ENCODE measurements at places on chromosomes 2 and 18.

DNA sequence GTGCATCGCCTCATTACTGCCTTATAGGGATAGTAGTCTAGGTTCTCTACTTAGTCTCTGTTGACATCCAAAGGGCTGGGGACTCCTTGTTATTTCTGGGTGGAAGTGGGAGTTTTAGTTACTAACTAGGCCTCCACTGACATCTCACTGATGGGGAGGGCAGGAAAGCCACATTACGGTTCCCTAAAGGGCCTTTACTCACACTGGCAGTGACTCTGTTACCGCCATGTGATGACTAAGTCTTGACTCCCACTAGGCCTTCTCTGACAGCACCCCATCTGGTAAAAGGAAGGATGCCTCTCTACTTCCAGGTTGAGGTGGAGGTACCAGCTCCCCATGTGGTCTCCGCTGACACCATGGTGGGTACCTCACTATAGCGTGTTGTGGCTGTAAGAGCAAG, 14.0 kb upstream of the BCL2L11 start:
- no peak for DNase-seq

- no peak for DNase-seq
These were observed 21.4 kb downstream of the SLC3A1 start for GRCh38 chr2:44296653-44297052.

DNA sequence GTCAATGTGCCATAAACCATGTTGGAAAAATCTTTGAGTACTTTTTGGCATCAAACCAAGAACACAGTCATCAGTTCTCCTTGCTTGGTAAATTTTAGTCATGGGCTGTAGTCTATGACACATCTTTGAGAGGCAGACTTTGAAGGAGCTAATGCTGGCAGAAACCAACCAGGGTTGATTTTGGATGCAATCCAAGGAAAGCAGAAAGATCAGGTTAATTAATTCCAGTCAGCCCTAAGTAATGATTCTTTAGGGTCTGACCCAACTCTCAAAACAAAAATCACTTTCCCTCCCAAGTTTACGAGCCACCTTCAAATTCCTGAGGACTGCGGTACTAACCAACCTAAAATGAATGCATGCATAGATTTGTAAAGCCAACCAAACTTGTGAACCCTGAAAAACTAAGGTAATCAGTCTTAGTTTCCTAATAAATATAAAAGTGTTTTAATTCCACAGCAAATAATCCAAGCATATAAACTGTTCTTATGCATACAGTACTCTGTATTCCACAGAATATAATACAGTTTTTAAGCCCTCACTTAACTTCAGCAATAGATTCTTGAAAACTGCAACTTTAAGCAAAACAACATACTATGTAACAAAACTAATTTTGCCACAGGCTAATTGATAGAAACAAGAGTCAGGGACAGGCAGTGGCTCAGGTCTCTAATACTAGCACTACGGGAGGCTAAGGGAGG, 22.0 kb downstream of the AP1S3 start:
- no peak for DNase-seq

DNA sequence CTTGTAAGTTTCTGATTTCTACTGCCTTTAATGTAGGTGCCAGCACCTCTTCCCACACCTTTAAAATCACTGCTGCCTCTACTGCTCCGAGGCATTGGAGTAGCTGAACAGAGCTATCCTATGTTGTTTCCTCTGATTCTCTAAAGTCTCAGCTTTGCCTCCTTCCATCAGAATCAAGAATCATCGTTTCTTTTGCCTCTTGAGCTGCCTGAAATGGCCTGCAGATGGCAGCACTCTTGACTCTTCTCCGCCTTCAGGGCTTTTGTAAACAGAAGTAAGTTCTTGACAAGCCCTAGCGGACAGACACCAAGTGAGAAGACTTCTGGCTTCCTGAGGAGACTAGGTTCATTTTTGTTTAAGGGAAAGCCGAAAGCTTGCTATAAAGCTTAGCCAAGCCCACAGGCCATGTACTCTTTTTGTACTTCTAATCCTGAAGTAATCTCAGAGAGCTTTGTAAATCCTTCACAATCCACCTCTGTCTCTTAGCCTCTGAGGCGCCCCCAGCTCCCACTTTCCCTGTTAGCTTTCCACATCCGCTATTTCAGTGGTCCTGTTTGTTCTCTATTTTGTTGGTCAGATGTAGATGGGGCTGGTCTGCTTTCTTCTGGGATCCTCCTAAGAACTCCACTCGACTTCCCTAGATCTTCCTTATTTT, 48.4 kb downstream of the GTF3C3 start:
- peak; percentile 72 for DNase-seq

GRCh38 chr2:207123776-207124391, 41.9 kb downstream of the KLF7 start:
- no peak for DNase-seq

- DNase-seq, result no peak
These were observed 156.9 kb downstream of the SETBP1 start for GRCh38 chr18:44837482-44838180.

- no peak for DNase-seq
These were observed 976.0 kb downstream of the DCDC2C start for GRCh38 chr2:4679391-4679790.

DNA sequence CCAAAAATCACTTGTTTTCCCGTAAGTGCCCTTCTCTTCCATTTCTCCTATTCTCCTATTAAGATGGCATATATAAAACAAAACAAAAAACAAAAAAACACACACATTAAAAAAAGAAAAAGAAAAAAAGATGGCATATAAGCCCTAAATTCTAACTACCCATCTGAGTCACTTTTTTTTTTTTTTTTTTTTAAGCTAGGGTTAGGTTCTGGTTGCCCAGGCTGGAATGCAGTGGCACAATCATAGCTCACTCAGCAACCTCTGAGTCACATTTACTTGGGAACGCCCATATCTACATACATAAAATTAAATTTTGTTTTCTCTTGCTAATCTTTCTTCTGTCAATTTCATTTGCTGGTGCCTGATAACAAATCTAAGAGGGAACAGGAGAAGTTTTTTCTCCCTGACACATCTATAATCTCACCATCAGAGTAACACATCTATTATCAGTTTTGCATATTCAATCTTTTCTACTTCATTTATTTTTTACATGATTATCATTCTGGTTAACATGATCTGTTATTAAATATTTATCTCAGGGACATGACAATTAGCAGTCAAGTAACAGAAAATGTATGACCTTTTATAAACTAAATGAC, 52.1 kb downstream of the EEF1B2 start:
- no peak for DNase-seq

- DNase-seq, result no peak
These were observed 12.1 kb downstream of the TTL start for GRCh38 chr2:112493858-112494648.

- no peak for DNase-seq
These were observed 15.6 kb downstream of the SUCLG1 start for GRCh38 chr2:84443477-84443876.

DNA sequence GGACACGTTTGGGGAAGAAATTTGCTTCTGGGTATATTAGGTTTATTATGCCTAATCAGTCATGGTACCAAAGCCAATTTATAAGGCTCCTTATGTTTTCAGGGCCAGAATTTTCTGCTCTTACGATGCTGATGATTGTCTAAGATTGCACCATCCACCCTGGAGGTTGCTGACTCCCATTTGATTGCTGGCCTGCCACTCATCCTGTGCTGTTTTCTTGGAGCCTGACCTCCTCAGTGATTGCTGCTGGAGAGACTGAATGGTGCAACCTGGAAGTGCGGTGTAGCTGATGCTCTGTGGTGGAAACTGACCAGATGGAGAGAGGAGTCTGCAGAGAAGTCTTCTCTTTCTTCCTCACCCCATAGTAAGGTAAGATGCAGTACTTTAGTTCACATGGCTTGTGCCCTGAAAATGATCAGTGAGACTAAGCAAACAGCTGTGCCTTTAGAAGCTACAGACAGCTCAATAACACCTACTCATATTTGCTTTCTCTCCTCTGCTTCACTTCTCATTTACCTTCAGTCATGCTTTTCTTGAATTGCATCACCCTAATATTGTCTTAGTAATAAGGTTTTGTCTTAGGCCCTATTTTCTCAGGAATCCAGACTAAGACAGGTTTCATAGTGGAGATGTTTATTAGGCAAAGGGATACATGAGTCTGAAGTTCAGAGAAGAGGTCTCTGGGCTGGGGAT, 17.4 kb downstream of the ZNF24 start:
- no peak for DNase-seq

- peak; percentile 27 for DNase-seq
These were observed 86.7 kb downstream of the C18orf54 start for GRCh38 chr18:54444319-54444914.

GRCh38 chr2:161379740-161380139, 36.4 kb upstream of the TBR1 start:
- no peak for DNase-seq

DNA sequence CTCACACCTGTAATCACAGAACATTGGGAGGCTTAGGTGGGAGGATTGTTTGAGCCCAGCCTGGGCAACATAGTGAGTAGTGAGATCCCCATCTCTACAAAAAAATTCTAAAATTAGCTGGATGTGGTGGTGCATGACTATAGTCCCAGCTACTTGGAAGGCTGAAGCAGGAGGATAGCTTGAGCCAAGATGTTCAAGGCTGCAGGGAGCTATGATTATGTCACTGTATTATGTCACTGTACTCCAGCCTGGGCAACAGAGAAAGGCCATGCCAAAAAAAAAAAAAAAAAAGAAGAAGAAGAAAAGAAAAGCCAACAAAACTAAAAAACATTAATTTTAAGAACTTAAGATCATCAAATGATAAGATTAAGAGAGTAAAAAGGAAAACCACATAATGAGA, 17.4 kb upstream of the NCOA1 start:
- no peak for DNase-seq

DNA sequence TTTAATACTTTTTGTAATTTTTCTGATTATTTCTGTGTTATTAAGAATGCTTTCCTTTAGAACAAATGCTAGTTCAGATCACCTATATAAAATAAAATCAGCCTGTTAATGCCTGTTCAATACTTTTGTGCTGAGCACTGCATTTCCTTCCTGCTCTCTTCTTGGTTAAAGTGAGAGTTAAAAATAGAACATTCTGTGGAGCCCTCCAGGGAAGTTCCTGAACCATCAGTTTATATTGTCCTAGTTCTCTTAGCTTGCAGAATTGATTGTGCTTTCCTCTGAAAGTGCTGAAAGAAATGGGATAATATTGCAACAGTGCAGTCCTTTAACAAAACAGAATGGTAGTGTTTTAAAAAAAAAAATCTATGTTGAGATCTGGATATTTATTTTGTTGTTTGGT, 74.6 kb upstream of the UBXN4 start:
- no peak for DNase-seq

- no peak for DNase-seq
These were observed 176.5 kb downstream of the RBM43 start for GRCh38 chr2:151085181-151085611.

DNA sequence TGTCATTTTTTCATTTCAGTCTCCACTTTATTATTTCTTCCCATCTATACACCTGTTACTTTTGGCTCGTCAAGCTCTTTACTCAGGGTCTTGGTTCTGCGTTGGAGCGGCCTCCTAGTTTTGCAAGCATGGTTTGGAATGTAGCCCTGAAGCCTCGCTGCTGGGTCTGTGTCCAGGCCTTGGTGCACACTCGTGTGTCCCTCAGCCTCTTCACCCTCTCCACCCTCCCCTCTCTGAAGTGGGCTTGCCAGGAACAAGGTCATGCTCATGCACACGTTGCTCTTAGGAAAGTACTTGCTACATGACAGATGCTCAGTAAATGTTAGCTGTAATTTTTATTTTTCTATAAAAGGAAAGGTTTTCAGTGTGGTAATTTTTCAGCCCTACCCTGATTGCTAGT, 147.0 kb downstream of the ATP9B start:
- no peak for DNase-seq

DNA sequence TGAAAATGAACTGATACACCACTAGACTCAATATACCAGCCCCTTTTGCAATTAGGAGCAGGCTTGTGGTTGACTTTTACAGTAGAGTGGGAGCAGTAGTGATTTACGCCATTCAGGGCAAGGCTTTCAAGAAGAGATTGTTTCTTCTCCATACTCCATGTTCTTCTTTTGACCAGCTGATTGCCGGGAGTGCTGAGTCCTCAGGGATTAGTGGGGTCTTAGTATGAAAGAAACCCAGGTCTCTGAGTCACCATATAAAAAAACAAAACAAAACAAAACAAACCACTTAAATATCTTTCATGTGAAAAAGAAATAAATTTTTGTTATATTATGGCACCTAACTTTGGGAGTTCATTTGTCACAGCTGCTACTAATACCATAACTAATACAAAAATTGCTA, 465.6 kb upstream of the TRIB2 start:
- DNase-seq, result no peak

DNA sequence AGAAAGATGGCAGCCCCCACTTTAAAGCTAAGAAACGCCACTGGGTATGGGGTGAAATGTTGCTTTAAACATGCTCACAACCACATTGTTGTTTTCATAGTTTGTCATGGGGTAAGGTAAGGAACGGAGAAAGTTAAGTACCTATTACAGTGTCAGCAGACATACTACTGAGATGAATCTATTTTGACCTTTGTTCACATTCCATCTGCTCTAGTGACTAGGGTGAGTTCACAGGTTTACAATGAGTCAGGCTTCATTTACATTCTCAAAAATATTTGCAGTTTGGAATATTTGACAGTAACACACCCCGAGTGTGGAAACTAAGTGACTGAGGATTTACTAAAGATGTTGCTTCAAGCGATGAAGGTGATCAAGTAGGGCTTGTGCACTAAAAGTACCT, 428.7 kb upstream of the ACVR2A start:
- DNase-seq, result no peak

GRCh38 chr2:171810422-171811244, 83.4 kb downstream of the SLC25A12 start:
- DNase-seq, result no peak

DNA sequence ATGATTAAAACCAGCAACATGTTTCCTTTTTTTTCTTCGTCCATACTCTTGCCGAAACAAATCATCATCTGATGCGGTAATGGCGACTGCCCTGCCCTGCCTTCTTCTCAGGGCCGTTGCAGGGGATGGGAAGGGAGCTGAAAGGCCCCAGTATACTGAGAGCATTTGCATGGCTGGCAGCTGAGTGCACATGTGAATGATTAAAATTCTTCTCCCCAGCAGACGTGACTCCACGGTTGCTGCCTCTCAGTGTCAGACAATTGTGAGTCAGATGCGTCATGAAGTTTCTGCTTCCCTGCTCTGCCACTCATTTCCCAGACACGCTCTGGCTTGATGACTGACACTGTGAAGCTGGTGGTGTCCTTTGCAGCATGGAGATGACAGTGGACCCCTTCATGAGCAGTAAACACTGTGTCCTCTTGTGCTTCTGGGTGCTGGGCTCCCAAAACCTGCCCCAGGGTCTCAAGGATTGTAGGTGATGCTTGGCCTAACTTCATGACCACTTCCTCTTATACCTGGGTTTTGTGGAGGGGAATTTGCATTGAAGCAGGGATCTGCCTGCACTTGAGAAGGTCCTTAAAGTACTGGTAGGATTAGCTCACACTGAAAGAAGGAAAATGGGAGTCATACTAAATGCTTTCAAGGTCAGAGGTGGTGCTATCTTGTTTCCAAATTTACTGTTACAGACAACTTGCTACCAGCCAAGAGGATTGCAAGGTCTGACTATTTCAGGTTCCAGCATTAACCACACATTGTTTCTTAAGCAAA, 222.5 kb upstream of the COPS8 start:
- no peak for DNase-seq

DNA sequence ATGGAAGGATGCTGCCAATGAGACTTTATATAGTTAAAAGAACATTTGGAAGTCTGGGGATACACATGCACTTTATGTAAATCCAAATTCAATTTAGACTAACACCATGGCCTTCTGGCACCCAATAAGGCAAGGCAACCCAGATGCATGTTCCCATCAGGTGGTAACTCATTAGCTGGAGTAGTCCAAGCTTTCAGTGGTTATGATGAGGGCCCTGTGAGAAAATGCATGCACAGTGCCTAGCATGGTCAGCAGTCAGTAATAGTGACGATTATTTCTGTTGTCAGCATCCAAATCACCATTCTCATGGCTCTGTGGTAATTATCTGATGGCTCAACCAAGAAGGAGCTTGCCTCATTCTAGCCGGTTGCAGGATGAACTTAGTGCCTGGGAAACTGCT, 70.3 kb upstream of the CTLA4 start:
- DNase-seq, result no peak

Data from AML-193 (cell line).